T-helper 17 cell (primary cell): ENCODE measurements at places on chromosomes 2 and 18.

DNA sequence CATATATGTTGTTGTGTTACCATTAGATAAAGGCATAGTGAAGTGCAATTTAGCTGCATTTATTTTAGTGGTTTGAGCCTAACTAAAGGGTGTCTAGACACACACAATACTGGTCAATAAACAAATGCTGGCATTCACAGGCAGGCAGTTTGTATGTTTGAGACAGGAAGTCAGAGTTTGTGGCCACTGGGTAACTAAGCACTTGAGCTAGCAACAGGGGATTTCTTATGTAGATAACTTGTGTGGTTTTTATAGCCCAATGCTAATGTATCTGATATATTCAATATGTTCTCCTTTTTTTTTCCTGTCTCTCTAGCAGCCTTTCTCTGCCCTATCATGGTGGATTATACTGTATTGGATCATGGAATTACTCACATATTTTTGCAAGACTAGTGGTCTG, 38.1 kb downstream of the LRRTM4 start:
- no peak for DNase-seq
- H3K27ac ChIP-seq: no peak overlapping the region
- H3K4me1 ChIP-seq: no peaks in the 10 kb centered on the region
- no peaks in the 10 kb centered on the region for H3K27me3 ChIP-seq

DNA sequence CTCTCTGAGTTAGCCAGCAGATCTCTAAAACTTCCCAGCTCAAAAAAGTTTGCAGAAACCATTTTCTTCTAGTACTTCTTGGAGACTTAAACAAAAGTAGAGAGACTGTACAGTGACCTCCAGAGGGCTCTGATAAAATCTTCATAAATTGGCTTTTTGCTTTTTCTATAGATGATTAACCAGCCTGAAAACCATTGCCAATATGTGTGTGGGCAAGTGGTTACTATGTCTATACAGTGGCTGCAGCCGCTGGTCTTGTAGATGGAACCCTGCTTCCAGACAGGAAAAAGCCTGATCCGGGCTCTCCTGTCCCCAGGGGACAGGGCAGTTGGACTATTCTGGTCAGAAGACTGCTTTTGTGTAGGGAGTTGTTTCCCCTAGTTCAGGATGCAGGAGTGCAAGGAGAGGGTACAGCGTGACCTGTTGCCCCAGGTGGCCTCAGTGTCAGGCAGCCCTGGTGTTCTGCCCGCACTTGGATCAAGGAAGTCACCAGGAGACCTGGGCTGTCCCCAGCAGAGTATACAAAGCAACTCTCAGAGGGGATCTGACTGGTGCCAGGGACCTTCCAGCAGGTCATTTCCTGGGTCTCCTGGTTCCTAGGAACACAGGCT, 7.3 kb upstream of the PTPRM start:
- H3K4me1 ChIP-seq: no peaks in the 10 kb centered on the region
- no peaks in the 10 kb centered on the region for H3K36me3 ChIP-seq
- H3K4me3 ChIP-seq: no peak overlapping the region
- DNase-seq: no peak
- no peak overlapping the region for H3K27ac ChIP-seq

GRCh38 chr2:103401621-103402020, 639.8 kb downstream of the TMEM182 start:
- H3K27ac ChIP-seq: no peak overlapping the region
- no peaks in the 10 kb centered on the region for H3K36me3 ChIP-seq
- H3K4me1 ChIP-seq: no peaks in the 10 kb centered on the region
- DNase-seq: no peak
- no peak overlapping the region for H3K4me3 ChIP-seq

DNA sequence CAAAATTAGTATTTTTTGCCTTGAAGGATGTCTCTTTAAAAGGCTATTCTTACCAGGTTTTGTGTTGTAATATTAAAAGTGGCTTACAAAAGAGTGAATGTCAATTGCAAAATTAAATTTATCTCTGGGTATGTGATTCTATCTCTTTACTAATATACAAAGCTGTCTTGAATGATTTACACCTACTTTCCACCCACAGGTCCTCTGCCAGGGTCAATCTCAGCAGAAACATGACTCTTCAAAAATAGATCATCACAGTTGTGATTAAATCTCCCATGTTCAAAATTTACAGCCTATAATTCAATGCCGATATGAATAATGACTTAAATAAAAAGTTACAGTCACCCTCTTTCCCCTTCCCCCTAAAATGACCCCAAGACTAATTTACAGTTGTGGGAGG, 78.8 kb downstream of the SLC8A1 start:
- H3K27ac ChIP-seq: no peak overlapping the region
- DNase-seq: no peak
- no peaks in the 10 kb centered on the region for H3K27me3 ChIP-seq
- H3K4me1 ChIP-seq: no peaks in the 10 kb centered on the region
- H3K36me3 ChIP-seq: no peaks in the 10 kb centered on the region
- no peak overlapping the region for H3K4me3 ChIP-seq

DNA sequence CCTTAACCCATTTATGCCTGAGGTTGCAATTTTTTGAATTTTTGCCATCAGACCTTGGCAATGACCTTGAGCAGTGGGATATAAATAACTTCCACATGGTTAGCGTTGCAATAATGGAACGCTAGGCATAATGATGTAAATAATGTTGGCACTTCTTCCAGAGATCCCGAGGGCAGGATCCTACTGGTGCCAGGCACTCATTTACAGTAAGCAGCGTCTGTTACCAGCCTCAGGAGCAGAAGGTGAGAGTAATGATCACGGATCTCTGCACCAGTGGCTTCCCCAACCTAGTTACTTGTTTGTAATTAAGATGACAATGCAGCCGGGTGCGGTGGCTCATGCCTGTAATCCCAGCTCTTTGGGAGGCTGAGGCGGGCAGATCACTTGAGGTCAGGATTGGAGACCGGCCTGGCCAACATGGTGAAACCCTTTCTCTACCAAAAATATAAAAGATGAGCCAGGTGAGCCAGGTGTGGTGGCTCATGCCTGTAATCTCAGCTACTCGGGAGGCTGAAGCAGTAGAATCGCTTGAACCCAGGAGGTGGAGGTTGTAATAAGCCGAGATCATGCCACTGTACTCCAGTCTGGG, 41.9 kb downstream of the CPO start:
- peaks cover 16% of the 10 kb centered on the region for H3K27me3 ChIP-seq
- H3K36me3 ChIP-seq: no peaks in the 10 kb centered on the region
- H3K27ac ChIP-seq: no peak overlapping the region
- peaks cover 11% of the 10 kb centered on the region for H3K4me1 ChIP-seq

- H3K4me3 ChIP-seq: no peak overlapping the region
- H3K4me1 ChIP-seq: no peaks in the 10 kb centered on the region
- DNase-seq: no peak
- no peak overlapping the region for H3K27ac ChIP-seq
- H3K36me3 ChIP-seq: no peaks in the 10 kb centered on the region
These were observed 28.8 kb upstream of the APOB start for GRCh38 chr2:21072477-21073242.

- H3K36me3 ChIP-seq: no peaks in the 10 kb centered on the region
- H3K4me3 ChIP-seq: peak overlapping the region; percentile 95
- H3K27me3 ChIP-seq: no peaks in the 10 kb centered on the region
- peaks cover 24% of the 10 kb centered on the region for H3K4me1 ChIP-seq
- peak overlapping the region; percentile 37 for H3K27ac ChIP-seq
These were observed 69.5 kb upstream of the PSMD14 start for GRCh38 chr2:161238560-161239325.

- H3K27ac ChIP-seq: no peak overlapping the region
- no peaks in the 10 kb centered on the region for H3K27me3 ChIP-seq
- no peaks in the 10 kb centered on the region for H3K36me3 ChIP-seq
- H3K4me3 ChIP-seq: no peak overlapping the region
These were observed 296.8 kb upstream of the ZNF521 start for GRCh38 chr18:25648716-25649260.

DNA sequence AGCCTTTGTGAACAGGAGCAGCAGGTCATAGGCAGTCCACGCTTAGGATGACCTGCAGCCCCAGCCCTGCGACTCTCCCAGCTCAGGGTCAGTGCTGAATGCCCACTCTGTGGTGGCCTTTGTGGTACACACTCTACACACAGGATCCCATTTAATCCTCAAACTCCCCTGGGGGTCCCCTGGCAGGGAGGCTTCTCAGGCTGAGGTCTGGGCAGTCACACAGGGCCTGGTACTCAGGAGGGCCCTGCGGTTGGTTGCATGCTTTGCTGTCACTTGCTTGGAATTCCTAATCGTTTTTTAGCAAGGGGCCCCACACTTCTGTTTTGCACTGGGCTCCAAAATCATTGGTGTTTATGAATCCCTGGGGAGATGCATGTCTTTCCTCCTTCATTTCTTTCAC, 113.0 kb downstream of the EML6 start:
- peaks cover 18% of the 10 kb centered on the region for H3K27me3 ChIP-seq
- H3K4me3 ChIP-seq: no peak overlapping the region
- DNase-seq: no peak
- peaks cover 5% of the 10 kb centered on the region for H3K4me1 ChIP-seq
- no peak overlapping the region for H3K27ac ChIP-seq

- H3K27me3 ChIP-seq: peaks cover 49% of the 10 kb centered on the region
- peaks cover 3% of the 10 kb centered on the region for H3K36me3 ChIP-seq
- no peak overlapping the region for H3K4me3 ChIP-seq
- H3K4me1 ChIP-seq: peaks cover 2% of the 10 kb centered on the region
- no peak overlapping the region for H3K27ac ChIP-seq
These were observed 45.9 kb upstream of the TXNDC2 start for GRCh38 chr18:9839853-9840252.

- H3K4me1 ChIP-seq: peaks cover 20% of the 10 kb centered on the region
- peaks cover 7% of the 10 kb centered on the region for H3K36me3 ChIP-seq
- H3K4me3 ChIP-seq: no peak overlapping the region
- H3K27me3 ChIP-seq: no peaks in the 10 kb centered on the region
- H3K27ac ChIP-seq: no peak overlapping the region
These were observed 10.3 kb downstream of the POLI start for GRCh38 chr18:54279477-54280219.

DNA sequence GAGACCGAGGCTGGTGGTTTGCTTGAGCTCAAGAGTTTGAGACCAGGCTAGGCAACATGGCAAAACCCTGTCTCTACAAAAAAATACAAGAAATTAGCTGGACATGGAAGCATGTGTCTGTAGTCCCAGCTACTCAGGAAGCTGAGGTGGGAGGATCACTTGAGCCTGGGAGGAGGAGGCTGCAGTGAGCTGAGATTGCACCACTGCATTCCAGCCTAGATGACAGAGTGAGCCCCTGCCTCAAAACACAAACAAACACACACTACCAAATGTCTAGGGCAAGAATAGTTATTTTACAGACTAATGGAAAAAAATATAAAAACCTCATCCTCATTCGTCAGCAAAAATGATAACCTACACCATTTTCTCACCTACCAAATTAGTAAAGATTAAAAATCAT, 15.3 kb downstream of the BUB1 start:
- peaks cover 10% of the 10 kb centered on the region for H3K4me1 ChIP-seq
- H3K27ac ChIP-seq: no peak overlapping the region
- no peaks in the 10 kb centered on the region for H3K36me3 ChIP-seq
- DNase-seq: no peak
- H3K27me3 ChIP-seq: no peaks in the 10 kb centered on the region

DNA sequence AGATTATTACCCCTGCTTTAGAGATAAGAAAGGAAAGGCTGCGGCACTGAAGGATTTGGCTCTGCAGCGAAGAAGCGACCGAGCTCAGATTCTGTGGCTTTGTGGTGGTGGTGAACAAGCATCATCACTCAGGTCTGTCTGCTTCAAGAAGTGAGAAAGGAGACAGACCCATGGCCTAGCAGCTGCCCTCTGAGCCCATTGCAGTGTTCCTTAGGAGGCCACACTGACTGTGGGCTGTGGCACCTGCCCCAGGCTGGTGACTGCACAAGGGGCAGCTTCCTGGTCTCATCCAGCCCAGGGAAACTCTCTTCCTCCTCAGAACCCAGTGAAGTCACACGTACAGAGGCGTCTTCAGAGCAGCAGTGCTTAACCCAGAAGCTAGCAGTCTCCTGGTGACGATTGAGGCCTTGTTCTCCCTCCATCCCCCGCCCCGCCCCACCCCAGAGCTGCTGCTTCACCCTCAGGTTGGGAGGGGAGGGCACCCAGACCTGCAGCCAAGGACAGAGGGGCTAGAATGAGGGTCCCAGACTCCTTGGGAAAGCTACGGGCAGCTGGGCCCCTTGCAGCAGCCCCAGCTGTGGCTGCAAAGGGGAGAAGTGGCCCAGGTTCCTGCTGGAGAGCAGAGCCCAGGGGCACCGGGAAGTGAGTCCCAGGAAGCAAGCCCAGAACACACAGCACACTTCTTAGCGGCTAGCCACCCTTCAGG, 22.2 kb downstream of the BIN1 start:
- peaks cover 6% of the 10 kb centered on the region for H3K27me3 ChIP-seq
- H3K4me1 ChIP-seq: peaks cover 39% of the 10 kb centered on the region
- no peak for DNase-seq

DNA sequence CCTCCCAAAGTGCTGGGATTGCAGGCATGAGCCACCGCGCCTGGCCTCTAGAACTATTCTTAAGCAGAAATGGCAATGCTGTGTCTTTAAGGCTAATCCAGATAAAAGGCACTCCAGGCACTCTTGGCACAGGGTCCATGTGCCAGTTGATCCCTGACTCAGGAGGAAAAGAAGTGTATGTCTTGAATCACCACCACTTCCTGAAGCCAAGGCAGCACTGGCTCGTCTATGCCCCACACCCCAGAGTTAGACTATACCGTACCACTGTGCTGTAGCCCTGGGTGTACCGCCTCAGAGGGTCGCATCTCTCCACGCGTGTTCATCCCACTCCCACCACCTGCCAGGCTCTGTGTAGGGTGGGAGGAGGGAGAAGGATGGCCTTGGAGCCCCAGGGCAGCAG, 9.0 kb downstream of the TNFRSF11A start:
- H3K27me3 ChIP-seq: peaks cover 75% of the 10 kb centered on the region
- H3K36me3 ChIP-seq: peaks cover 3% of the 10 kb centered on the region
- DNase-seq: no peak
- H3K4me3 ChIP-seq: no peak overlapping the region
- H3K4me1 ChIP-seq: peaks cover 15% of the 10 kb centered on the region

DNA sequence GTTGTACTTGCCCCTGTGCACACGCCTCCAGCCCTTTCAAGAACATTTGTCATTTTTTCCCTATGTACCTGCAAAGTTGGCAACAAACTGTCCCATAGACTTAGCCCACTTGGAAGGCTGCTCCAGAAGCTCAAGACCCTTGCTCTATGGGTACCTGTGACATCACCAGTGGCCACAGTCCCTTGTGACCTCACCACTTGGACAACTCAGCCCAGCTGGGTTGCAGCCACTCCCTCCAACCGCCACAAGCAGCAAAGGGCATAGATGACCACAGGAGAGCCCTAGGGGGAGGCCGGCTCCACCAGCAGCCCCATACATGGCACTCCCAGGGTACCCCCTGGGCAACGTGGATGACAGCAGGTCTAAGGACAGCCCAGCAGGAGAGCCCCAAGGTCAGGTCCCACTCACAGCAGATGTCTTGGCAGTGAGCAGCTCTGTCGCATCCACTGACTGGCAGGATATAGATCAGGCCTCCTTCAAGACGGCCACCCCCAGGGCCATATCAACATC, at the start of gene TEX44:
TSS of gene TEX44 (plus strand) at position 229 of the 510 bp plus-strand sequence. CDS start at position 317, 88 bp downstream.
- H3K27me3 ChIP-seq: peaks cover 5% of the 10 kb centered on the region
- peaks cover 3% of the 10 kb centered on the region for H3K4me1 ChIP-seq
- H3K36me3 ChIP-seq: no peaks in the 10 kb centered on the region

- H3K27me3 ChIP-seq: peaks cover 41% of the 10 kb centered on the region
- H3K4me3 ChIP-seq: no peak overlapping the region
- no peak for DNase-seq
- peaks cover 2% of the 10 kb centered on the region for H3K36me3 ChIP-seq
- no peak overlapping the region for H3K27ac ChIP-seq
These were observed 672.7 kb downstream of the ZEB2 start for GRCh38 chr2:143847257-143847656.
